AG04449 (cell line): ENCODE measurements at places on chromosomes 1 and 21.

DNA sequence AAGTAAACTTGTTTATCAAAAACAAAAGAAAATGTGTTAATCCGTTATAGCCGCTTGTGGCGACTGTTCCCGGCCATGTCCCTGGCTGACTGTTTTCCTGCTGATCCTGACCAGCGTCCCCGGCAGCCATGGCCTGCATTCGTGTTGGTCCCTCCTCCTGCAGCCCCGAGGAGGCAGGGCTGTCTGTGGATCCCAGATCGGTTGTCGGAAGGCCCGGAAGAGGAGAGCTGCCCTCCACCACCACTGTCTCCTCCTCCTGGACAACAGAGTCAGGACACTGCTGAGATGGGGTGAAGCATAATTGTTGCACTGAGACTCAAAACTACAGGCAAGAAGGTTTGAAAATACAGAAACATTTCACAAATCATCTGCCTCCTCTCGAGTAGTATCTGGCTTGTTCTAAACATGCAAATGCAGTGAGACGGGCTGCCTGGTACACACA lies 3.6 kb upstream of the MXRA8 start:
- DNase-seq, result no peak

DNA sequence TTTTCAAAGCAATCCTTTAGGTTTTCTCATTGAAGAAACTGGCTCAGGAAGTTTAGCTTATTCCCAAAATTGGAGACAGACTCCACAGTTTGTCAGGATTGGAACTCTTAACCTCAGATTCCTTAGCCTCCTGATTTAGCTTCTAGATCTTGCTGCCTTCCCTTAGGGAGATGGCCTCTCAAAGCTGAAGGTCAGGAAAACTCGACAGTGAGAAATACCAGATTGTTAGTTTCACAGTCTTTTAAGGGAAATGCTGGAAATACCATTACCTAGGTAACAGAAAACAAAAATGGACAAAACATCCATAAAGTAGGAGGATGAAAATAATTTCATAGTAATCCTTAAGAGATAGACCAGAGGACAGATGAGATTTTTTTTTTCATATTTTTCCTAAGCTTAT lies 7.8 kb downstream of the RASAL2 start:
- no peak for DNase-seq

GRCh38 chr1:11927866-11928592 lies 1.8 kb upstream of the KIAA2013 start:
- DNase-seq, result no peak

- no peak for DNase-seq
Observed at GRCh38 chr1:43935711-43936427, 2.3 kb downstream of the ARTN start.

DNA sequence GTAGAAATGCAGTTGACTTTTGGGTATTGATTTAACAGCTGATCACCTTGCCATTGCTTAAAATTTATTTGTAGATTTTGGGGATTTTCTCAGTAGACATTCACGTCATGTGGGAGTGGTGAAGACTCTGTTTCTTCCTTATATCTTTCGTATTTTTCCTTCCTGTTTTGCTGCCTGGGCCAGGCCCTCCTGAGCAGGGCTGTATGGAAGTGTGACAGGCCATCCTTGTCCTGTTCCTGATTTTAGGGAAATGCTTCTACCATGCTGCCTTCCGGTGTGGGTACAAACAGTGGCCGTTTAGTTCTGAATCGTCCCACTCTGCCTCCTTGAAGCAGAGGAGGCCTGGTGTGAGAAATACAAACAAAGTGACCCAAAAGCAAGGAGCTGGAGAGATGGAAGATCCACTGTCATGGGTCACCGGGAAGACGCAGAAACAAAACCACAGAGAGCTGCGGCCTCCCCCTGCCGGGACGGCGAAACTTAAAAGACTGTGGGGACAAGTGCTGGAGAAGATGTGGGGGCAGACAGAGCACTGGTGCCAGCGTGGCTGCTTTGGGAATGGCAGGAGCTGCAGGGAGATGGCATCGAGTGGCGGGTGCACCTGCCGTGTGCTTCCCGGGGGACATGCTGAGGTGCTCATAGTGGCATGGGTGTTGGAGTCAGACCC lies 7.6 kb downstream of the AGPAT3 start:
- no peak for DNase-seq

DNA sequence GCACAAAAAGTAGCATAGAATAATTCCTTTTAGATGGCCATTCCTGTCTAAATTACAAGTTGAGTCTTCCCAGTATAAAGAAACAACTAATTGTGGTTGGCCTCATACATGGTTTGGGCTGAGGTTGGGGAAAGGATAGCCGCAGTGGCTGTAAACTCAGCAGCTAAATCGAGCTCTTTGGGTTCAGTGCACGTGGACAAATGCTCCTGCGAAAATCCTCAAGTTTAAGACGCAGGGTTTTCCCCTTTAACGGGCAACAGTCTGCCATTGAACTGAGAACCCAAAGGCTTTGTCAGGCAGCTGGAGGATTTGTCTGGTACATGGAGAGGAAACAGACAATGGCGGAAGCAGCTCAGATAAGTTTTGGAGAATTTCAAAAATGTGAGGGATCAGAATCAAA lies 331.9 kb downstream of the TGFB2 start:
- no peak for DNase-seq

GRCh38 chr1:210400043-210400840 lies 71.5 kb downstream of the HHAT start:
- peak; percentile 38 for DNase-seq

DNA sequence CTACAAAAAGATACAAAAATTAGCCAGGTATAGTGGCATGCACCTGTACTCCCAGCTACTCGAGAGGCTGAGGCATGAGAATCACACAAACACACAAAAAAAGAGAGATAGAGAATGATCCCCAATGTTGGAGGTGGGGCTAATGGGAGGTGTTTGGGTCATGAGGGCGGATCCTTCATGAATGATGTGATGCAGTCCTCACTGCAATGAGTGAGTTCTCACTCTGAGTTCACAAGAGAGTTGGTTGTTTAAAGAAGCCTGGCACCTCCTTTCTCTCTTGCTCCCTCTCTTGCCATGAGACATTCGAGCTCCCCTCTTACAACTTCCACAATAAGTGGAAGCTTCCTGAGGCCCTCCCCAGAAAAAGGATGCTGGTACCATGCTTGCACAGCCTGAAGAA lies 17.3 kb downstream of the KCNT2 start:
- no peak for DNase-seq

GRCh38 chr1:235160383-235160956 lies 580 bp downstream of the RBM34 start:
- DNase-seq, result no peak

DNA sequence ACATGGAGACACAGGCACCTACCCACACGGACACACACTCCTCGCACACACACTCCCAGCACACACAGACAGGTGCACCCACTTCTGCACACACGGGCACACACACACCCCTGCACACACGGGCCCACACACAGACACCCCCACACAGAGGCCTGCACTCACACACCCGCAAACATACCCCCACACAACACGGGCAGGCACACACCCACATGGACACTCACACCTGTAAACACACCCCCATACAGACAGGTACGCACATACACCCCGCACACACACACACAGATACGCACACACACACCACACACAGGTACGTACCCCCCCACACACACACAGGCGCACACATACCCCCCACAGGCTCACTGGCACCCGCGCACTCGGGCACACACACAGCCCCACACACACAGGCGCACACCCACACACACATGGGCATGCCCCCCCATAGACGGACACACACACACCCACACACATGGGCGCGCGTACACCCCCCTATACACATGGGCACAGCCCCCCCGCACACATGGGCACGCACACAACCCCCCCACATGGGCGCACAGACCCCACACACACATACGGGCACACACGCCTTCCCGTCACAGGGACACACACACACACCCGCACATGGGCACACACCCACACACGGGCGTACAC lies 6.1 kb downstream of the ATAD3A start:
- no peak for DNase-seq

GRCh38 chr1:197913495-197914276 lies 3.5 kb upstream of the LHX9 start:
- no peak for DNase-seq

DNA sequence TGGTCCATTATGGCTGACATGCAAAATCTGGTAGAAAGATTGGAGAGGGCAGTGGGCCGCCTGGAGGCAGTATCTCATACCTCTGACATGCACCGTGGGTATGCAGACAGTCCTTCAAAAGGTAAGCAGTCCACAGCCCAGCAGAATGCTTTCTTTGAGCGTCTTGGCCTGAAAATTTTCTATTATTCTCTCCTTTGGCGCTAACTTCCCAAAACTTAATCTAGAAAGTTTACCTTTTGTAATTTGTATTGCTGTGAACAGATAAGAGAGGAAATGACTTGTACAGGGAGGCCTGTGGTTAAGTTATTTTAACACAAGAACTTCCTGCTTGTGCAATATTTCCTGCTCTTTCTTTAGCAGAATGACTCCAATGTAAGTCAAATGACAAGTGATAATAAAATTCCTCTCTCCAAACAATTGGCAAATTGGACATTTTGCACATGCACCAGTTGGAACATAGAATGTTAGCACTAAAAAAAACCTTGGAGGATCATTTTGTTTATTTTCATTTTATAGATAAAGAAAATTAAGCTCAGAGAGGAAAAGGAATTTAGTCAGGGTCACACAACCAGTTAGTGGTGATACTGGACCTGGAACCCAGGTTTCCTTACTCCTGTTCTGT lies 18.9 kb downstream of the CAP1 start:
- no peak for DNase-seq

DNA sequence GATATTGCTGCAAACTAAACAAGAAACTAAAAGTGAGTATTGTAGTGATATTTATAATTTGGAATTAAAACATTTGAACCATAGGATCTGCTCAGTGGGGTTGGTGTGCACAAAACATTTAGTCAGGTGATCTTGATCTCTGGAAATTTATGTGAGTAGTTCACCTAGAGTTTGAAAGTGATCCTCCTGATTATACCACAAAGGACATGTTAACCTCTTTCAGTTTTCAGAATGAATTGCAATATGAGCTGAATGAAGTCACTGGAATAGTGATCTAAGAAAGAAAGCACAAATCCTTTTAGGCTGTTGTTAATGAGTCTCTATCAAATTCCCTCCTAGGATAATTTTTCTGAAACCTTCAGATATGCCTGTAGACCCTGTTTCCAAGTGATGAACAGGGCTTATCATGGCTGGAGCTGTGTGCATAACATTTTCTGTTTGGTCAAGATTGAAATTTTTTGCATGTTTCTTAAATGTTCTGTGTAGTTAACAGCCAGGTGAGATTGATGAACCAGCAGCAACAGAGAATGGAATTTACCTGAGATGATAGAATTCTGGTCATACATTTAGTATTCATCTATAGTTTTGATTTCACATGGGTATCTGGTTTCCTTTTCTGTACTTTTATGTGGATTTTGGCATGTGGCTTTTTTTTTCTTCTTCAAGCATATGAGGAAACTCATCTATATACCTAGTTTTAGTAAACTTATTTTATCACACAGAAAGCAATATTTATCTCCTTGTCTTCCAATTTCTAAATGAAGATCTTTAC lies 25.5 kb downstream of the CDC14A start:
- DNase-seq, result no peak

GRCh38 chr1:83065952-83066727 lies 932.8 kb downstream of the TTLL7 start:
- no peak for DNase-seq

- no peak for DNase-seq
Observed at GRCh38 chr1:213605732-213606131, 382.0 kb upstream of the PROX1 start.

- DNase-seq, result no peak
Observed at GRCh38 chr1:209689477-209689876, 14.3 kb downstream of the G0S2 start.
